ENCODE measurements at places on chromosomes 13 and 19. TPM values are rescaled to one million over a fixed set of nuclear protein-coding genes. Genes with fewer than 3 reads are reported as not detected.

Gene PPAN
- 28.3 TPM for total RNA-seq

Gene BRME1
- 1.0 TPM for total RNA-seq

Gene MYADM
- total RNA-seq: 43.9 TPM

Gene POU2F2
- total RNA-seq: not detected

Gene MBNL2
- total RNA-seq: 61.2 TPM

Gene THSD1
- total RNA-seq: 29.0 TPM

Gene ANKRD24
- 1.4 TPM for total RNA-seq

Gene PET100
- 8.8 TPM for total RNA-seq

Gene FAM83E
- 5.1 TPM for total RNA-seq

Gene ZNF570
- 9.4 TPM for total RNA-seq

Gene SLC10A2
- not detected for total RNA-seq
